ENCODE measurements at places on chromosomes 2 and 18.

DNA sequence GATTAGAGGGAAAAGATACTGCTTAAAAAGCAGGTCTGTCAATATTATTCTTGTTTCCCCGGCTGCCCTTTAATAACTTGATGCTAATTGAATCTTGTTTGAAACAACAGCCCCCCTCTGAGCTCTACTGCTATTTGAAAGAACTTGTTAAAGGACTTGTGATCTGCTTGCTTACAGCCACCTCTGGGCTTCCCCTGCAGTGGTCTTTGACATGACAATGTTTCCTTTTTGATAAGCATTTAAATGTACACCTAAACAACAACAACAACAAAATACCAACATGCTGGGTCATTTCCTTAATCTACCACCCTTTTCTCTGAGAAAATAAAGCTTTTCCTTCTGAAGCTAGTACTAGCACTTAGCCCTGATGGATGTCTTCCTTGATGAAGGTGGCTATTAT, 3.9 kb downstream of the HOXD1 start:
- DNase-seq, result no peak

GRCh38 chr2:56287508-56287907, 103.7 kb downstream of the CCDC85A start:
- no peak for DNase-seq

DNA sequence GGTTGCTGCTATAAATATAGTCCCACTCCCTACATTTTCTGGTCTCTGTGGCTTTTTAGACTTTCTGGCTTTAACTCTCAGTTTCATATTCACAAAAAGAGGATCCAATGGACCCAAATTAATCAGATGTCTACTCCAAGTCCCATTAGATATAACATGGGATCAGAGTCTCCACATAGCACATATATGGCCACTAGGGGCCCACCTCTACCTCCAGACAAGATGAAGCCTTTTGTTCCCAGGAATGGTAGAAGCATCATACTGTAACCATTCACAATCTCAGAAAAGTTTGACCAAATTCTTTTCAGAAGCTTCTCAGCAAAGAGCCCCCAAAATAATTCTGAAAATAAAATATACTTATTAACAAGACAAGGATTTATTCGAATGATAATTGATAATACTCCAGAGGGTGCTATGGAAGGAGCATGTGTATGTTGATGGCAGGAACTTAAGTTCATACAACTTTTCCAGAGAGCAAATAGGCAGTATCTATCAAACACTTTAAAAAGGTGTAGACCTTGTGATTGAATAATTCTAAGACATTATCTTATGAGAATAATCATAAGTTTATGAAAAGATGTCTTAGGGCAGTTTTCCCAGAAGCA, 382.3 kb upstream of the CRIM1 start:
- no peak for DNase-seq

DNA sequence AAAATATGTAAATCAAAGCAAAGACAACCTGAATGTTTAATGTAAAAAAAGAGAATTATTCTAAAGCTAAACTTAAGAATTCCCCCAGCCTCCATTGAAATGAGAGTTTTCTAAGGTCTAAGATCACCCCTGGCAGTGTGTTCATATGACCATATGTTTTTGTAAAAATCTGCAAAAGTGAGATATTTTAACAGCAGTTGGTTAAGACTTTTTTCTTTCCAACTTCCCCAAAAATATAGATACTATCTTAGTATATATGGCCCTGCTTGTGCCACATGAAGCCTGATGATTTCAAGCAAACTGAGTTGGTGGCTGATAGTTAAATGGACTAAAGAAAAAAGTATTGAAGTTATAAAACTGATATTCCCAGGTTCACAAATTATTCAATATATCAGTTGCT, 35.4 kb downstream of the ZNF804A start:
- DNase-seq, result no peak

GRCh38 chr2:175449616-175450015, 268.1 kb upstream of the ATP5MC3 start:
- DNase-seq, result no peak

DNA sequence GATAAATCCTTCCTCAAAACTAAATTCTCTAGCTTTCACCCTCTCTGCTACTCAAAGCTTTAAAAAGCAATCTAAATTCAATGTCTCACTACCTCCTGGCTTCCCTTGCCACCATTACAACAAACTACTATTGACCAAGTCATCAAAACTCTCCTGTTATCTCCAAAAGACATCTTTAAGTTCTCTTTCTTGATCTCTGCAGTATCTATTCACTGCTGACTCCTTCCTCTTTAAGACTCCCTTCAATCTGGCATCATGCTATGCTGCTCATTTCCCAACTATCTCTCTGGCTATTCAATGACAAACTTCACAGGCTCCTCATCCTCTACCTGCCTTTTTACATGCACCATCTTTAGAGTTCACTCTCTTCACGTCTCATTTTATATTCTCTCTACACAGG, 5.9 kb downstream of the PPP3R1 start:
- DNase-seq, result no peak

- no peak for DNase-seq
Observed at GRCh38 chr2:172394002-172394401, 33.4 kb upstream of the ITGA6 start.

GRCh38 chr18:46755315-46756024, 1.4 kb downstream of the ST8SIA5 start:
- DNase-seq, result no peak

GRCh38 chr2:219765231-219765911, 137.9 kb downstream of the SLC4A3 start:
- DNase-seq, result no peak

DNA sequence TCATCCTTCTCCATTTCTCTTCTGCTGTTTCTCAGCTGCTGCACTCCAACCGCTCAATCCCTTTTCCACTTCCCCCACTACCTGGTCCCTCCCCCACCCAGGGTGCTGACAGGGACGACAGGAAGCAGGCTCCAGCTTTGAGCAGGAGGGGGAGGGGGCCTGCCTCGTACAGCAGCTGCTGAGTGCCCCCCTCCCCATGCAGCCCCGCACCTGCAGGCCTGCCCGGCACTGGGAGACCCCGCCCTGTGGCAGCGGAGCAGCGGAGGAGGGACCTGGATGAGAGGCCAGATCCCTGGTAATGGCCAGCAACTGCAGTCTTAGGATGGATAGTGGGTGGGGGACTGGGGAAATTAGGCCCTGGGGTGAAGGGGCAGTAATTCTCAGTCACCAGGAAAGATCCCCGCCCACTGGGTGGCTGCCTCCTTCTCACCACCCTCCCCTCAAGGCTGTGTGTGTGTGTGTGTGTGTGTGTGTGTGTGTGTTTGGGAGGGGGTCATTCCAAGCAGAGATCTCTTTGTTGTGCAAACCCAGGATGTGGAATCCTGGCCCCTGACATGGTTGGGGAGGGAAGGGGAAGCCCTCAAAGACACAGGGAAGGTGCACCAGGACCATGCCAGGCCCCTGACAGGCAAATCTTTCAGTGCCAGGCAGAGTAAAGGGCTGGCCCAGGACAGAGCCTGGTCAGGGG, 6.8 kb upstream of the CRYBA2 start:
- DNase-seq, result no peak

DNA sequence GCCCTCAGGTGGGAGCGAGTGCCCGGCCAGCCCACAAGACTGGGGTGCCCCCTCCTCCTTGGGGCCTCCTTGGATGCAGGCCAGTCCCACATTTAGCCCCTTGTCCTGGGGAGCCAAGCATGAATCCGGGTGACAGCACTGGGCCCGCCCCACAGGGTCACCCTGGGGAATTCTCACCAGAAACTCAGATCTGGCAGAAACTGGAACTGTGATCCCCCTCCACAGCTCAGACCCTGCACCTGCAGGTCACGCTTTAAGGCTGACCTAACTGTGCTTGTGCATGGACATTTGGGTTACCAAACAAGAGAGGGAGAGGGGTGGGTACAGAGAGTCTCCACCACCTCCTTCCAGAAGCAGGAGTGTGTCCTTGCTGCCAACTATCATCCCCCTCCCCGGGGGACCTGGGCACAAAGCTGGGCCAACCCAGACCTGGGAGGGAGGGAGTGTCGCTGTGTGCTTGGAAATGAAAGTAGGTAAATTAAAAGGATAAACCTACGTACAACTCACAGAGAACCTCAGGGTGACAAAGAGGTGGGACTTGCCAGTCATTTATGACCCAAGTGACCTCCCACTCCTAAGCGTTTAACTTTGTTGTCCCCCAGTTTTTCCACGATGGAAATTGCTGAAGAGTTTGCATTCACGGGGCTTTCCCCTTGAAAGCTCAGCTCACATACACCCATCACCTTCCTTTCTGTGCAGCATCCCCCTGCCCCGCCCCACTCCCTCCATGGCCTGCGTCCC, 9.1 kb downstream of the ITM2C start:
- DNase-seq, result no peak

DNA sequence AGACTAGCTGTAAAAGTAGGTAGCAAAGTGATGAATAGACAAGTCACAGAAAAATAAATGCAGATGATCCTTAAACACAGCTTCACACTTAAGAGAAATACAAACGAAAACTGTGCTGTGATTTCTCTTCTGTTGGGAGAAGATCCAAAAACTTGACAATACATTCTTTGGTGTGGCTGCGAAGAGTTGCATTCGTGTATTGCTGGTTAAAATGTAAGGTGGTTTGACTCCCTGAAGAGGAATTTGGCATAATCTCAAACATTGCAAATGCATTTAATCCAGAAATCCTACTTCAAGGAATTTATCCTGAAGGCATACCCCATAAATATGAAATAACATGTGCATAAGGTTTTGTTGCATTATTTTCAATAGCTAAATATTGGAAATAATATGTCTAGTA, 7.1 kb downstream of the CCNYL1 start:
- DNase-seq, result no peak

All from substantia nigra (tissue), 51 donors.